ENCODE measurements at places on chromosomes 5 and 9.

- no peak for DNase-seq
These were observed 563.2 kb upstream of the ADAMTS16 start for GRCh38 chr5:4576908-4577307.

- no peak for DNase-seq
These were observed 6.2 kb downstream of the OR2S2 start for GRCh38 chr9:35951736-35952135.

GRCh38 chr9:128823903-128824406, 5.6 kb downstream of the SPOUT1 start:
- DNase-seq, result no peak

DNA sequence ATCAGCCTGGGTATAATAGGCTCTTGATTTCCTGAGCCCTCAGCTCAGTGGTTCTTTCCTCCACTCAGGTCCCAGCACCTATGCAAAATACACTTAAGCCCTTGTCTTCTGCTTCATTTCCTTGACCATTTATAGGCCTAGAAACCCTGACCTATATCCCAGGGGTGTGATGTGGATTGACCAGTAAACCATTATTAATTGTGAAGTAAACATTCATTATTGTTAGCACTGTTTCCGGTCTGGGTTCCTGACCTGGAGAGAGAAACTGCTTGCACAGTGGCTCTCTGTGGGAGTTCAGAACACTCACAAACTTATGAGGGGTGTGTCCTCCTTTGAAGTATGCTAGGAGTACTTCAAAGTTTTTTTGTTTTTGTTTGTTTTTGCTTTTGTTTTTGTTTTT, 19.6 kb upstream of the TOMM5 start:
- no peak for DNase-seq

GRCh38 chr5:68949256-68949655, 144.6 kb upstream of the SLC30A5 start:
- no peak for DNase-seq

DNA sequence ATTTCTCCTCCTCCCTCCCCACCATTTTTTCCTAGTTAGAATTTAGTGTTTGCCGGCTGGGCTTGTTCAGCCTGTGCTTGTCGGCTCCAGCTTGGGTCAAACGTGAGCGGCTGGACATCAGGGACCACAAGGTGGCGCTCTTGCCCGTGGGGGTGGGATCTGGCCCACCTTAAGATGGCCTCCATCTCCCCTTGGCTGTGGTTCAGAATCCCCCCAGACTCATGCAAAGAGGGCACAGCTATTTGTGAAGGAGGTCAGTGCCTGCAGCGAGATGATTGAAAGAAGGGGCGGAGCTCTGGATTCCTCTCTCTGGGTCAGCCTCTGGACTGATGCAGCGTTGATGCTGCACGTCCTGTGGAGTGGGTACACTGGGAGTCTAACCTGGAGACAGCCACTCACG, 283.3 kb upstream of the TUT7 start:
- no peak for DNase-seq

DNA sequence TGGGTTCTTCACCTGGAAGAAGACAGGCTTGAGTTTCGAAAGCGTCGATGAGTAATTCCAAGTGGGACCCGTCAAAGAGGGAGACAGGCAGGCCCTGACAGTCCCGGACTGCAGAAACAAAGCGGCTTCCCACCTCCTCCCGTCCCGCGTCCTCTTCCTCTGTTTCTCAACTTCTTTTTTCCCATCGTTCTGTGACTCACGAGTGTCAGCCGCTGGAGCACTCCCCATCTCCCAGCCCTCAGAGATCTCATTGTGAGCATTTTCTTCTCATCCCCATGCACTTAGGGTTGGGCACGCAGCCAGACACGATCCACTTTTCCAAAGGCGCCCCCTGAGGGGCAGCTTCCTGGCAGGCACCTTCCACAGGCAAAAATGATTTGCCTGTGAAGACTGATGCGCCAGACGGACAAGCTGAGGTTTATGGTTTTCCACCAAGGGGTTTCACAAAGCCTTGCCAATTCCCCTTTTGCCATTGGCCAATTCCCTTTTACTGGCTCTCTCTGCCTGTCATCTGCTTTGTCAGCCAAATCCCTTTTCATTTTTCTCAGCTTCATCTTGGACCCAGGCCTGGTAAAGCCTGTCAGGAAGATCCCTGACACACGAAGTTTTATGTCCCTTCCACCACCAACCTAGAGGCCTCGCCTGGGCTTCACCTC, 86.5 kb upstream of the ANKRD55 start:
- no peak for DNase-seq

GRCh38 chr9:29211580-29212396, 1638.5 kb upstream of the C9orf72 start:
- DNase-seq, result no peak

Measured in stimulated activated CD8-positive, alpha-beta memory T cell treated with anti-CD3 and anti-CD28 coated beads, Interleukin-7, amount 100 ng/mL, for 1 hour (primary cell).